ENCODE measurements at places on chromosomes 4 and X.

DNA sequence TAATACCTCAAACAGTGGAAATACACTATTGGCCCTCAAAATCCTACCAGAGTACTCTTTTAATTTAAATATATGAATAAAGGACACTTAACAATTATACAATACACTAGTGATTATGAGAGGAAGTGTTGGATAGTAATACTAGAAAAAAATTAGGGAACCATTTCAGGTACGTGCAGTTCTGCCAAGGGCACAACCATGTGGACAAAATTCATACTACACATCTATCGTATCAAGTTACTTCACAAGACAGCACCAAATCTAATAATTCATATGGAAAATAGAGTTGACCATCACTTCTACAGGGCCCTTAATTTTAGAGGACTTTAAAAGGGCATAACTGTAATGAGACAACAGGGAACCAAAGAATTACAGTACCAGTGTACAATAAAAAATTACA lies 69.2 kb upstream of the ZCCHC13 start:
- no peak for DNase-seq

GRCh38 chr4:11743976-11744375 lies 315.3 kb upstream of the HS3ST1 start:
- no peak for DNase-seq

- DNase-seq = no peak
Observed at GRCh38 chrX:150257353-150258175, 105.6 kb upstream of the MAMLD1 start.

GRCh38 chr4:56648021-56648823 lies 32.9 kb downstream of the HOPX start:
- DNase-seq = no peak

DNA sequence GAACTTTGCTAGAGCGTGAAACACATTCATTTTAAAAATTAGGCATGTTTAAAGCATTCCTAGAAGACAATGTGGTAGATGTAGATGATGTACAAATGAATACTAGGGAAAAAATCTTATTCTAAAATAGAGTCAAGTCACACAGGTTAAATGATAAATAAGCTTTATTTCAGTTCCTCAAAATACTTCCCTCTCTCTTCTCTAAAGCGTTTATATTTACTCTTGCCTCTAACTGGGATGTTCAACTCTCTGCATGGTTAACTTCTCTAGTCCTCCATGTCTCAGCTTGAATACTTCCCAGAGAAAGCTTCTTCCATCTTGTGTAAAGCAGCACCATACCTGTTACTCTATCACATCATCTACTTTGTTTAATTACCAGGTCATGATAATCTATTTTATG lies 30.9 kb upstream of the GLRA3 start:
- DNase-seq = no peak
